Colonic mucosa (tissue), 4 donors: ENCODE measurements at places on chromosomes 13 and 19. TPM values are rescaled to one million over a fixed set of nuclear protein-coding genes. Genes with fewer than 3 reads are reported as not detected.

- peaks cover 10% of the 10 kb centered on the region for H3K27me3 ChIP-seq
- no peaks in the 10 kb centered on the region for H3K4me1 ChIP-seq
- DNase-seq, result peak; percentile 59
- no peaks in the 10 kb centered on the region for H3K36me3 ChIP-seq
- no peak overlapping the region for H3K4me3 ChIP-seq
Measured at GRCh38 chr13:99948907-99949678, 22.5 kb downstream of the ZIC5 start.

The KLK15 gene
- total RNA-seq, result 3.6 TPM

The KCTD12 gene
- 58.4 TPM for total RNA-seq

GRCh38 chr13:78033509-78033908, 114.9 kb upstream of the EDNRB start:
- H3K36me3 ChIP-seq, result no peaks in the 10 kb centered on the region
- no peaks in the 10 kb centered on the region for H3K27me3 ChIP-seq
- no peak overlapping the region for H3K4me3 ChIP-seq
- H3K27ac ChIP-seq, result no peak overlapping the region
- no peaks in the 10 kb centered on the region for H3K4me1 ChIP-seq

GRCh38 chr19:47275791-47276461, 1.2 kb downstream of the INAFM1 start:
- H3K27ac ChIP-seq, result peak overlapping the region; percentile 55
- no peak overlapping the region for H3K4me3 ChIP-seq
- H3K4me1 ChIP-seq, result peaks cover 4% of the 10 kb centered on the region
- no peaks in the 10 kb centered on the region for H3K27me3 ChIP-seq

DNA sequence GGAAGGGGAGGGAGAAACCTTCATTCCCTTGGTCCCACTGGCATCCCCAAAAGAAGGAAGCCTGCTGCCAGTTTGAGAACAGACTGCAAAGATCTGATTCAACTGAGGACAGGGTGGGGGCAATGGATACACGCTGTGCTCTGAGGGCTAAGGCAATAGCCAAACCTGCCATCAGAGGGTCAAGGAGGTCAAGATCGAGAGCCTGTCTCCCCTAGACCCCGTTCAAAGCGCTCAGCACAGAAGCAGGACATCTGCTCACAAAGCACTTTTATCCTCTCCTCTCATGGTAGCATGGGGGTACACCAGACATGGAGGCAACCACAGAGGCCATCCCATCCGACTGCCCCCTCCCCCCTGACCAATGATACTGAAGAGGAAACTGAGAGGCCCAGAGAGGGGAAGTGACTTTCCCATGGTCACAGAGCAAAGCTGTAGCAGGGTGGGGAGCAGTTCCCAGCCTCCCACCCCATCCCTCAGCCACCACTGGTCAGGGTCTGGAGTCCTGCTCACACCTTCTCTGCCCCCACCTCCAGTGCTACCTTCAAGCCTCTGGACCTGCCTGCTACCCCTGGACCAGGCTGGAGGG, 11.1 kb downstream of the POU2F2 start:
- H3K36me3 ChIP-seq, result no peaks in the 10 kb centered on the region
- H3K27ac ChIP-seq, result no peak overlapping the region
- H3K27me3 ChIP-seq, result no peaks in the 10 kb centered on the region
- no peak for DNase-seq

DNA sequence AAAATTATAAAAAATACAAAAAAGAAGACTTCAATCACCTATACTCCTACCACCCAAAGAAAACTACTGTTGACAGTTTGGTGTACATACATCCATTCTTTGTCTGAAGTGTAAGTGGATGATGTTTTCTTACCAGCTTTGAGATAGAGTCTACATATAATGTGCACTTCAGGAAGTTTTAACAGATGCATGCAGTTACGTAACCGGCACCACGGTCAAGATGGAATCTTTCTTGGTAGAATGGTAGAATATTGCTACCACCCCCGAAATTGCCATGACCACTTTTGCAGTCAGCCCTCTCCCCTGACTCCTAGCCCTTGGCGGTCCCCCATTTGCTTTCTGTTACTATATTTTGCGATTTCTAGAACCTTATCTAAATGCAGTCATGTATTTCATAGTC, 1.4 kb downstream of the CUL4A start:
- no peak overlapping the region for H3K4me3 ChIP-seq
- DNase-seq, result no peak
- H3K4me1 ChIP-seq, result peaks cover 5% of the 10 kb centered on the region

The ZNF530 gene
- 1.2 TPM for total RNA-seq

- H3K27ac ChIP-seq, result no peak overlapping the region
- no peak overlapping the region for H3K4me3 ChIP-seq
- no peaks in the 10 kb centered on the region for H3K4me1 ChIP-seq
- H3K36me3 ChIP-seq, result no peaks in the 10 kb centered on the region
- DNase-seq, result no peak
Measured at GRCh38 chr19:51654783-51655182, 8.2 kb upstream of the SIGLEC14 start.

DNA sequence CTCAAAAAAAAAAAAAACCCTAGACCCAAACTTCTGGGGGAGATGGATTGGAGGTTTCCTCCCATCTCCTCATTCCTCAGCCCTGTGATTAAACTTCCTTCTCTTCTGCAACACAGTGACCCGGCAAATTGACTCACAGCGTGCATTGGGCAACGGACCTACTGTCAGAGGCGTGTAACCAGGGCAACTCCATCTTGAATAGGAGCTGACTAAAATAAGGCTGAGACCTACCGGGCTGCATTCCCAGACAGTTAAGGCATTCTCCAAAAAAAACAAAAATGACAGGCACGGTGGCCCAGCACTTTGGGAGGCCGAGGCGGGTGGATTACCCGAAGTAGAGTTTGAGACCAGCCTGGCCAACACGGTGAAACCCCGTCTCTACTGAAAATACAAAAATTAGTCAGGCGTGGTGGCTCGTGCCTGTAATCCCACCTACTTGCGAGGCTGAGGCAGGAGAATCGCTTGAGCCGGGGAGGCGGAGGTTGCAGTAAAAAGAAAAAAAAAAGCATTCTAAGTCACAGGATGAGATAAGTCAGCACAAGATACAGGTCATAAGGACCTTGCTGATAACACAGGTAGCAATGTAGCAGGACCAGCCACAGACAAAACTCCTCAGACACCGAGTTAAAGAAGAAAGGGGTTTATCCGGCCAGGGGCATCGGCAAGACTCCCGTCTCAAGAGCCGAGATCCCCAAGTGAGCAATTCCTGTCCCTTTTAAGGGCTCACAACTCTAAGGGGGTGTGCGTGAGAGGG, 5.4 kb upstream of the NLRP7 start:
- H3K27ac ChIP-seq, result no peak overlapping the region
- H3K27me3 ChIP-seq, result no peaks in the 10 kb centered on the region
- no peak for DNase-seq
- H3K4me3 ChIP-seq, result no peak overlapping the region
- H3K4me1 ChIP-seq, result no peaks in the 10 kb centered on the region
